ENCODE measurements at places on chromosomes 11 and 22.

DNA sequence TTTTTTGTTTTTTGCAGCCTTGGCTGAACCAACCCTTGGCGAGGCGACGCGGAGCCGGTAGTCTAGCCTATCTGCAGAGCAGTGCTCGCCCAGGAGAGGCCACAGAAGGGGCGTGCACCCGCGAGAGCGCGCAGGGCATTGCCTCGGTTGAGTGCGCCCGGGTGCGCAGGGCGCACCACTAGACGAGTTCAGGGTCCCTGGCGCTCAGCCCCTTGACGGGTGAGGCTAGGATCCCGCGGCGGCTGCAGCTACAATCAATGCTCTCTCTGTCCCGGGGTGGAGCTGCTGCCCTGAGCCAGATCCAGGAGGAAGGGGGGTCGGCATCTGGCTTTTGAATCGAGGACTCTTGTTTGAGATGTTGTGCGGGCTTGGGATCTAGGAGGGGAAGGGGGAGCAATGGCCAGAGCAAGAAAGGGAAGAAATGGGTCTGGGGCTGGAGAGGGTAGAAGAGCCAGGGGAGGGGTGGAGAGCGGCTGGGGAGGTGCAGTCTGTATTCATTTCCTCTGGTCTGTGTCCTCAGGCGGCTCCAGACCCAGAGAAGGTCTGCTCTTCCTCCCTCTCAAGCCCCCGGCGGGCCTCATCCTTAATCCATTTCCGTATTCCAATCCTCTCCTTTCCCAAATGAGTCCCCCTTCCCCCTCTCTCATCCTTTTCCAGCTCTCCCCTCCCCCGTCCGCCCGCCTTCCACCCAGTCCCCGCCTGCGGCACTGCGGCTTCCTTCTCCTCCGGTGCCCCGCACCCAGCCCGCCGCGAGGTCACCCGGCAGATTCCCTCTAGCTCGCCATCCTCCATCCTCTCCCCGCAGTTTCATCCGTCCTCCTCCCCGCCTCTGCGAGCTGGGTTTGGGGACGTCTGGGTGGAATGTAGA, 797 bp downstream of the THY1 start:
- DNase-seq, result no peak

DNA sequence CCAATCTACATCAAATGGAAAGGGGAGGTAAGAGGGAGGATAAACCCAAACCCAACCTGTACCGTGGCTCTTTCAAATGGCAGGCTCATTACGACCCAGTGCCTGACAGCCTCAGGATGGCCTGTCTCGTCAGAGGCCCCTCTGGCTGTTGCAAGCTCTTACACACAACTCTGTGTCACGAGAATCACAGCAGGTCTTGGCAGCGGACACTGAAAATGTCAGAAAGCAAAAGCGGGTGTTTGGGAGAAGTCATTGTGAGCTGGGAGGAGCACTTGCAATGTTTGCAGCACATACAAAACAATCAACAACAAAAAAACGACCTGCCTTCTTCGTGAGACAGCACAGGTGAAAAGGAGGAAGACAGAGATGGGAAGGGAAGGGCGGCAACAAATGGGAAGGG, 248.1 kb downstream of the OPCML start:
- DNase-seq, result no peak

GRCh38 chr22:37290737-37291136, 8.4 kb downstream of the CYTH4 start:
- no peak for DNase-seq

DNA sequence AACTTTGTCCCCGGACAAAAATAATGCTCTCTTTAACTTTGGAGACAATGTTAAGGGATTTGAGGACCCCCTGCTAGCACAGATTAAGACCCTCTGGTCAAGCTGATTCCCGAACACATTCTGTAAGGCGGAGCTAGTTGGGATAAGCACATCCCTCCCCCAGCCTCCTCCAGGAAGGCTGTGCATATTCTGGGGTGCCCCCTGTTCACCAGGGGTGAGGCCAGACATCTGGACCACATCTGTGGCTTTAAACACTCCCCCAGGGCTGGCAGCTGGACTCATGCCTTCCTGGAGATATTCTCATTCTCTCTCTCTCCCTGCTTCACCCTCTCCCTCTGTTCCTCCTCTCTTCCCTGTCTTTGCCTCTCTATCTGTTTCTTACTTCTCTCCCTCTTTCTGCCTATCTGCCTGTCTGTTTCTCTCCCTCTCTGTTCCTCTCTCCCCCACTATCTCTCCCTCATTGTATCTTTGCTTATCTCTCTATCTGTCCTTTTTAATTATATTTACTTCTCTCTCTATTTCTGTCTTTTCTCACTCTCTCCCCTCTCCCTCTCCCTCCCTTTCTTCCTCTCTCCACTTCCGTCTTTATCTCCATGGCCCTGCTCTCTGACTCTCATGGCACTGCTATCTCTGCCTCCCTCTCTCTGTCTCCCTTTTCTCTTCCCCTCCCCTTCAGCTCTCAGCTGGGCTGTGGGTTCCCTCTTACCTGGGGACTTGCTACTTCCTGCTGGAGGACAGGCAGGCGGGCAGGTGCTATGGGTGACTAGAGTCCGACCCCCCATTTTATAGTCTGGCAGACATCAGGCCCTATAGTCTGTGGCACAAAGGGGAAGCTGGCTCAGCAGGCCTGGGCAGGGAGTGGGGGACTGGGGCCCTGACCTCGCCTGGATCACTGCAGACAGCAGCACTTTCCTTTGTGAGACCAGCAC, at the start of gene CRYBB1:
TSS of gene CRYBB1 (minus strand) at position 757 of the 929 bp plus-strand sequence. CDS start 1,708 bp downstream, outside the sequence.
- DNase-seq, result no peak

- DNase-seq, result no peak
These were observed 554 bp upstream of the NRIP3 start for GRCh38 chr11:9004183-9004926.

GRCh38 chr11:71447791-71448256, 369 bp downstream of the DHCR7 start:
- DNase-seq, result peak; percentile 6

DNA sequence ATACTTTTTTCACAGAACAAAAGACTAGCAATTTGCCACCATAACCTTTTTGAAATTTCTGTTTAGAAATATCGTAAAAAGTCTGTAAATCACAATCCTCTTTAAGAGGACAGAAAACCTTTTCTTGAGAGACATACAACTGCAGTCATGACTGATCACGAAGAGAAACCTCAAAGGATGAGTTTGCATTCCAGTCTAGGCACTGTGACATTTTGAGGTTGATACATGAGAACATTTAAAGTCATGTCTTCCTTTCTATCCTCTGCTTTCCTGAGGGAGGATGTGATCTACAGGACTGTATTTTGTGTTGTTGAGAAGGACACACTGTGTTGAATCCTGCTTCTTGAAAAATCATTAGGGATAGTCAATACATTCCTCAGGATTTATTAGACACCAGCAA, 476.7 kb upstream of the CCDC179 start:
- DNase-seq, result peak; percentile 52

DNA sequence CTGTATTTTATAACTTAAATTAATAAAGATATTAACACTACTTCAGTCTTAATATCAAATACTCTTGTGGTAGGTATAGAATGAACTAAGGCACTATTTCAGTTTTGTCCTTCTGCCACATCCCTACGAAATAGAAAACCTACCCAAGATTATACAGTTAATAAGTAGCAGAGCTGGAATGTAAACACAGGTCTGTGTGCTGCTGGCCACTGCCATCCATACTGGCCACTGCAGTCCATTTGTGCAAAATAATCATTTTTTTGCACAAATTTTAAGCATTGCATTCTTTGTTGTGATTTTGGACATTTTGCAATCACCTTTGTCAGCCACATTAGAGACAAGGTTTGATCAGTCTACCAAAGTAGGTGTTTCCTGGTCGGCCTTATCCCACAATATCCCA, 91.9 kb downstream of the ME3 start:
- no peak for DNase-seq

- DNase-seq, result no peak
These were observed 125.3 kb downstream of the BUD13 start for GRCh38 chr11:116647305-116648080.

- DNase-seq, result peak; percentile 52
These were observed 47.2 kb upstream of the SYT7 start for GRCh38 chr11:61627850-61628661.

- DNase-seq, result no peak
These were observed at the start of gene FGF19 for GRCh38 chr11:69703768-69704507. Gene FGF19, minus strand, starts transcription at chr11:69704022. Its CDS starts 146 bp downstream, at chr11:69703876.

DNA sequence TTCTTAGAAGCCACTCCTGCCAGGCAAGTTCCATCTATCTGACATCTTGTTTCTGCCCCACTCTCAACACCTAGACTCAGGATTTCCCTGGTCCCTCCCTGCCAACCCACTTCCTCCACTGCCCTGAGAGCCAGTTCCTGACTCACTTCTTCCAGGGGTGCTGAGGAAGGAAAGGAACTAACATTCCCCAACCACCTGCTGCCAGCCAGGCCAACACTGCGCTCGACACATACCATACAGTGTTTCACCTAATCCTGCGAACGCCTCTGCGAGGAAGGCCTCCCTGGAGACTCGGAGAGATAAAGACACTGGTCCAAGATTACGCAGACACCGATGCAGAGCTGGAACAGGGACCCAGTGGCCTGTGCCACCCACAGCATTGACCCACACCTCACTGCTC, 40.2 kb downstream of the MICAL3 start:
- DNase-seq, result no peak

DNA sequence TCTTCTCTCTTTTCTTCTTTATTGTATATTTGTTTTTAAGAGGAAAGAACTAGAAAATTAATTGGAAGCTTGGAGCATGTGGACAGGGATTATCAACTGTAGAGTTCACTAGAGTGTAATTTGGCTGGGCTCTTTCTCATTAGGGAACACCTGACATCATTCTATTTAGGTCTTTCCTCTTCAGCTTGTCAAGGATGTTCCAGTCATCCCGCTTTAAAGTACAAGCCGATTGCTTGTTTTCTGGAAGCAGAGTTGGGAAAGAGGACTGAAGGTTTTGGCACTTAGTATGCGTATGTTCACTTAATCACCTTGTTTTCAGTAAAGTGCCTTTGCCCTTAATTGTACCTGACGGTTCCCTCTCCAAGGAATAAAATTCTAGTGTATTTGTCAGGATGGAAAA, 111.6 kb downstream of the WNT11 start:
- DNase-seq, result no peak

GRCh38 chr11:71239581-71239980, 12.8 kb downstream of the SHANK2 start:
- no peak for DNase-seq

DNA sequence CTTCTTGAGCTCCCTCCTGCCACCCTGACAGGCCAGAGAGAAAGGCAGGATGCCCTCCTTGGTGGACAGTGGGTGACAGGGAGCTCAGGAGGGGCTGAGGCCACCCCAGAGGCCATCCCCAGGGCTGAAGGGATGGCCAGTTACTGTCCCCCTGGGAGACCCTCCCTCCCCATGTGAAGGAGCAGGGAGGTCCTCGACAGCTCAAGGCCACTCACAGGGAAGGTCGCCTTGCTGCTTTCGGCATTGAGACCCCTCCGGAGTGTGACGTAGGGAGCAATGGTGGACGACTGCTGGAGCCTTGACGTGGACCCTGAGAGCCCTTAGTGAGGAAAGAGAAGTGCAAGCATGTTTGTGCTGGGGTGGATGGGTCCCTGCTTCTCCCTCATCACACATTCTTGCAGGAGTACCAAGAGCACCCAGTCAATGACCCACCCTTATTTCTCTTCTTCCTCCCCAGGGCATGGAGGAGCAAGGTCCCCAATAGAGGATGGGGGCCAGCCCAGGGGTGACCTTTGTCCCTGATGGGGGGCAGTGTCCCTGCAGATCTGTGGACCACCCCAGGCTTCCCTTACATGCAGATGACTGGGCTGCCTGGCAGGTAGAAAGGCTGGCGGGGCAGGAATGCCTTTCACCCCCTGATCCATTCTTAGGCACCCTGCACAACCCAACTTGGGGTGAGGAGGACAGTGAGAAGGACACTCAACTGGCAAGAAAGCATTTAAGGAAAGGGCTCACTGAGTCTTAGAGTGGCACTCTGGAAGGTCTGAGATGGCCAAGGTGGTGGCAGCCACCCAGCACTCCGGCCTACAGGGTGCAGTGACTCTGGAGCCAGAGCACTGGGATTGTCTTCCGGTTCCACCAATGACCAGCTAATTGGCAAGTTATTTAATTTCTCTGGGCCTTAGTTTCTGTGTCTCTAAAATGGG, 51.4 kb downstream of the C11orf58 start:
- no peak for DNase-seq

DNA sequence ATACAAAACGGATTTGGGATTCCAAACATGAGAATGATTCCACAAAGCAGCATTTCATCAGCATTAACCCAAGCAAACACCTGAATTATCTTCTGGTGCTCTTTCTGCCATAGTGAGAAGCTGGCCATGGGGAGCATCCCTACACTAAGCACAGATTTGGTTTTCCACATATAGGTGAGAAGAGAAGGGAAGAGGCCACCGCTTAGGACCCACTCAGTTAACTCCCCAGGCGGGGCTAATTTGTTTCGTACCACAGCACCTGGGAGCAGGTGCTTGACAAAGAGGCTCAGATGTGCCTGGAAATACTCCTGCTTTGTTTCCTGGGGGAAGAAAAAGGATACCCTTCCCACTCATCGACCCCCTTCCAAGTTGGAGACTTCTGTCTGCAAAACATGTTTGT, 64.2 kb downstream of the RAB30 start:
- DNase-seq, result no peak

DNA sequence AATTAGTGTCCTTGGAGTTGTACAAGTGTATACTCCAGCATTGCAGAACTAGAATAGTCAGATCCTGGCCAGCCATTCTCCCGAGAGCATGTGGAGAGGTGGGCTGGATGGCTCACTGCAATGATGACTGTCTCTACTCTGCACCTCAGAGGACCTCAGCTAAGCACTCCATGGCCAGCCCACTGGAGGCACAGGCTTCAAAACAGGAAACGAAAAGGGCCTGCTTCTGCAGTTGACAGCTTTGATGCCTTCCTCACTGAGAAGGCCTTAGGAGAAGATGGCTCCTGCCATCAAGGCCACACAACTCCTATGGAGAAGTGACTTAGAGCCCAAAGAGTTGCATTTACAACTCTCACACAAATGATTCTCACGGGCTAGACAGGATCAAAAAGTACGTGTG, 9.1 kb downstream of the POLD4 start:
- no peak for DNase-seq

DNA sequence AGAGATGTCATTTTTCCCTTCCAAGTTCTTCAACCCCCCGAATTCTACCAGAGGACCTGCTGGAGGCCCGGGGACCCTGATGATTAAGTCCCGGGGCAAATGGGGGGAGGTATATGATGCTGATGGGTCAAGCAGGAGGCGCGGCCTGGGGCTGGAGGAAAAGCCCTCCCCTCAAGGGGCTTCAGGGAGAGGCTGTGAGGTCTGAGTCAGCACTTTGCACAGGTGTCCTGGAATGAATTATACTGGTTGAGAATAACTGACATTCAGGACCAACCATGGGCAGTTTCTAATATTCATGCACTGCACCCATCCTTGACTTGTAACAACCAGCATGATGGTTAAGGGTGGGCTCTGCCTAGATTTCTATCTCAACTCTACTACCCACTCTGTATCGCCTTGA, 146.8 kb upstream of the SYT13 start:
- DNase-seq, result no peak

DNA sequence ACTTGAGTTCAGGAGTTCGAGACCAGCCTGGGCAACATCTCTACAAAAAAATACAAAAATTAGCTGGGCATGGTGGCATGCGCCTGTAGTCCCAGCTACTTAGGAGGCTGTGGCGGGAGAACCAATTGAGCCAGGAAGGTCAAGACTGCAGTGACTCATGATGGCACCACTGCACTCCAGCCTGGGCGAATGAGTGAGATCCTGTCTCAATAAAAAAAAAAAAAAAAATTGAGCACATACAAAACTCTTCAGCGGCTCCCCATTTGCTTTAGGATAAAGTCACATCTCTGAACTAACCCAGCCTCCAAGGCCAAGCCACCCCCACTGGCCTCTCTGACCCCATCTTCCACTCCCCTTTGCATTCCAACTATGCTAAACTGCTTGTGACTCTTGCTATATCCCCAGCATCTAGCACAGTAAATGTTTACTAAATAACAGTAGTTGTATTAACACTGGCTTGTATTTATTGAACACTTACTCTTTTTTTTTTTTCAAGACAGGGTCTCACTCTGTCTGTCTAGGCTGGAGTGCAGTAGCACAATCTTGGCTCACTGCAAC, 28.9 kb downstream of the CREB3L1 start:
- no peak for DNase-seq

Data from astrocyte of the spinal cord (primary cell).